ENCODE measurements at places on chromosomes 7 and 10.

DNA sequence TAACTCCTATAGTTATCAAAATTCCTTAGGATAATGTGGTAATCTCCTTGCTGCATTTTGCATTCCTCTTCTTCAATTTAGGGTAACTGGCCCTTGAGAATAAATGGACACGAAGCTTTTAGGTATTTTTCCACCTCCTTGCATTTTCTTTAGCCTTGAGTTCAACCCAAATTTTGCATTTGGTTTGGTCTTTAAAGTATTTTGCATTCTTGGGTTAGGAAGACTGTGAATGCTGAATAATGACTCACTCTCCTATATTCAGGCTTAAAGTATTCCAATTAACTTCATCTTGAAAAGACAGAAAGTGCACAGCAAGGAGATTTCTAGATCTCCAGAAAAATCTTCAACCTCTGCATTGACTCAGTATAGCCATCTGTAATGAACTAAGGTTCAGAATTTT, 47.3 kb downstream of the TFPI2 start:
- no peak for DNase-seq

- no peak for DNase-seq
Observed at GRCh38 chr7:106064771-106065574, 47.1 kb downstream of the SYPL1 start.

DNA sequence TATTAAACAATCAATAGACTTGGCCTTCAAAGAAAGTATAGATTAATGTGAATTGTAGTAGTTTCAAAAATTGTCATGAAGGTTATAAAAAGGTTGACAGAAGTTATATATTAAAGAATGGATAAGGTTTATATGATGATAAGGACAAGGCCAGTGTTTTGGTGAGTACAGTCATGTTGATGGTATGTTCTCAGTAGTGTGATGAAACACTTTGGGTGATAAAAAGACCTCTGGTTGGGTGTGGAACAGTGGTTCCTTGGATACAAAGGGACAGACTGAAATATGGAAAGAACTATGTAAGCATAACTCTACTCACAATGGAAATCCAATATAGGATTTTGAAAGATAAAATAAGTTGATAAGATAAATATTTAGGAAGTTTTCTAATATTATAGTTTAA, 866.3 kb downstream of the ANKRD7 start:
- DNase-seq, result no peak

- no peak for DNase-seq
Observed at GRCh38 chr7:120444650-120445049, 171.7 kb downstream of the KCND2 start.

DNA sequence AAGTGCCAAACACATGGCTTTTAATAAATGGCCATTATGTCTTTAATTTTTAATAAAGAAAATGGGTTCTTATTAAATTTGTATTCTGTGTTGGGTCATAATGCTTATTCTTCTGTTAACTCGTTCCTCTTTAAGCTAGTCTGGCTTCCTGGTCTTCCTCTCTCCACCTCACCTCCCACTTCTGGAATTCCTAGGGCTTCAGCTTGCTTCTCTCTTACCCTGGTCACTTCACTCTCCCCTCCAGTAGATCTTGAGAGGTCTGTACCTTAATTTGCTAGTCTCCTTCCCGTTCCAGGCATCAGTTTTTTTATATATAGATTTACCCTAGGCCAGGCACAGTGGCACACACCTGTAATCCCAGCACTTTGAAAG, 111.2 kb downstream of the RALA start:
- no peak for DNase-seq

GRCh38 chr10:105925045-105925785, 1239.3 kb downstream of the SORCS1 start:
- DNase-seq, result no peak

GRCh38 chr10:24223341-24223740, 14.4 kb downstream of the KIAA1217 start:
- DNase-seq, result no peak

DNA sequence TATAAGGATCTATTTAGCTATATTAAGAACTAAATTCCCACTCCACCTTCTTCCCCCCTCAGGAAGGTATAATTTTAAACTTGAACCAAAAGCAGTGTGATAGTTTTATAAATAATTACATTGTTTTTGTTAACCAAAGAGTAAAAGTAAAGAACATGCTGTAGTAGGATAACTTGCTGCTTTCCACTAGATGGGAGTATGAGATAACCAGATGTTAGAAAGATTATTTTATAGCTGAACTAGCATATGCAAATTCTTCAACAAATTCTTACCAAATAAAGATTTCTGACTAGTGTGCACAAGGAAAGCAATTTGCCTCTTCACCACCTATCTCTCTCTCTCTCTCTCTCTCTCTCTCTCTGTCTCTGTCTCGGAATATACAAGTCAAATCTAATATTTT, 31.8 kb downstream of the TES start:
- DNase-seq, result no peak

- no peak for DNase-seq
Observed at GRCh38 chr10:90579602-90580242, 278.1 kb downstream of the HTR7 start.

- no peak for DNase-seq
Observed at GRCh38 chr10:72612203-72612826, 13.6 kb downstream of the MICU1 start.

DNA sequence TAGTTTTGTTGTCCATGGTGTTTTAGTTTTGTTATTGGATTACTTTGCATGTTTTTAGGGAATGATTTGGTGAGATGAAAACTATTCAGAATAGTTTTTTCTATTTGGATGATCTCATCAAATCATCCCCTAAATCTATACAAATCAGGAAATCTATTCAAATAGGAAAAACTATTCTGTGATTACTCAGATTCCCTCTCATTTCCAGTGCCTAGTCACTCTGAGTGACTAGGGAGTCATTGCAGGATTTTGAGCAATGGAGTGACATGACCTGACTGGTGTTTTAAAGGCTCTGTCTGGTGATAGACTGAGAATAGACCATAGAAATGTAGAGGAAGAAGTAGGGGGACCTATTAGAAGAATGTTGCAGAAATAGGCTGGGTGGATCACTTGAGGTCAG, 72.4 kb downstream of the TPST1 start:
- no peak for DNase-seq

DNA sequence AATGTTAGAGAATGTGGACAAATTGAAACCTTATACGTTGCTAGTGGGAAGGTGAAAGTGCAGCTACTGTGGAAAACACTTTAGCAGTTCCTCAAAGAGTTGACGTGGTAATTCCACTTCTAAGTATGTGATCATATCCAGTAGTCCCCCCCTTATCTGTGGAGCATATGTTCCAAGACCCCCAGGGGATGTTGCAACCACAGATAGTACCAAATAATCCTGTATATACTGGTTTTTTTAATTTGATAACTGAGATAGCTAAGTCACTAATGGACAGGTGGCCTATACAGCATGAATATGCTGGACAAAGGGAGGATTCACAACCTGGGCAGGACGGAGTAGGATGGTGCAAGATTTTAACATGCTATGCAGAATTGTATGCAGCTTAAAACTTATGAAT, 36.8 kb downstream of the PCGF5 start:
- no peak for DNase-seq

GRCh38 chr10:91541481-91541880, 91.4 kb downstream of the PPP1R3C start:
- no peak for DNase-seq

GRCh38 chr7:83684928-83685327, 36.0 kb upstream of the SEMA3E start:
- DNase-seq, result no peak

- DNase-seq, result no peak
Observed at GRCh38 chr10:106508950-106509349, 655.6 kb downstream of the SORCS1 start.

- DNase-seq, result no peak
Observed at GRCh38 chr10:123200531-123200930, 46.3 kb downstream of the BUB3 start.

GRCh38 chr10:86944031-86944419, 13.4 kb downstream of the MMRN2 start:
- DNase-seq, result no peak

DNA sequence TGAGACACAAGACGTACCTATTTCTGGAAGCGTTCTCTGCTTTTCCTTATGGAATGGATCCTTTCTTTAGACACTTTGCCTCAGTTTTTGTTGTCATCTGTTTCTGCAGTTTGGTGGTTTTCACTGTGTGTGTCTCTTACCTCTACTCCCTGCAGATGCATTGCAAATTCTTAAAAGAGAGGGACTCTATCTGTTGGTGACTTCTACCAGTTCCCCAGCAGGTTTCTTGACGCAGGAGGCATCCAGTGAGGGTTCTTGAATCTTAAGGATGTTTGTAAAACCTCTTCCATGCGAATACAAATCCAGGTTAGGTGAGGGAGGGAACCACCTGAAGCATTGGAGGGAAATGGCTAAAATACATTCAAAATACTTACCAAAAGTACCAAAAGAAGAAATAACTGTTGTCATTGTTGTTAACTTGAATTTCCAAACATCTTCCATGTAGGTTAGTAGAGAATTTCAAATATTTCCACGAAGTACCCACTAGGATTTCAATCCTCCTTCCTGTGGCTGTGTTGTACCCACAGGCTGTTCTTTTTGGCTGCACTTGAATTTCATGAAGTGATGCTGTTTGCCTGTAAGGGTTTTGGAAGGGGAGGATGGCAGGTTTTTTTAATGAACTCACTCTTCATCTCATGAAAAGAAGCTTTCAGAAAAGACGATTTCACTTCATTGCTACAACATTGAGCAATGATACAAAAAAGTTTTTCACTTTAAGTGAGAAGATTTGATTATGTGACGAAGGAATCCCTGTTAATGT, 32.2 kb downstream of the PLXDC2 start:
- no peak for DNase-seq

DNA sequence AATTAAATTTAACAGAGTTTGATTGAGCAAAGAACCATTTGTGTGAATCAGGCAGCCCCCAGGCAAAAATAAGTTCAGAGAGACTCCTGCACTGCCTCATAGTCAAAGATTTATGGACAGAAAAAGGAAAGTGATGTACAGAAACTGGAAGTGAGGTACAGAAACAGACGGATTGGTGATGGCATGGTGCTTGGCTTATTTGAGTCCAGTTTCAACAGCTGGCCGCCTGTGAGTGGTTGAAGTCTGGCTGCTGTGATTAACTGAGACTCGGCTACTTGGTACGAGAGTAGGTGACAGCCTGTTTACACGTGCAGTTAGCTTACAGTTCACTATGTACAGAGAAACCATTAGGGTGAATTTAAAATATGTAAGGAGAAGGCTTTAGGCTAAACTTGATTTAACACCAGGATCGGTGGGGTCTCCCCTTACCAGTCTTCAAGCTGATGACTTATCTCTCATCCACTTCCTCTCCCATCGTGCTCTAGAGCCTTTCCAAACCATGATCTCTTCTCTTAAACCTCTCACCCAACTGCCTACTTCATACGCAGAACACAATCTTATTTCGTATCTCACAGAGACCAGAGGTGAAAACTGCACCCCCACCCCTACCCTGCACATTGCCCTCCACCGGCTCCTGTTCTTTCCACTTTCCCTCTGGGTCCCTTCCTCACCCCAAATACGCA, 5.0 kb upstream of the MSMB start:
- no peak for DNase-seq

DNA sequence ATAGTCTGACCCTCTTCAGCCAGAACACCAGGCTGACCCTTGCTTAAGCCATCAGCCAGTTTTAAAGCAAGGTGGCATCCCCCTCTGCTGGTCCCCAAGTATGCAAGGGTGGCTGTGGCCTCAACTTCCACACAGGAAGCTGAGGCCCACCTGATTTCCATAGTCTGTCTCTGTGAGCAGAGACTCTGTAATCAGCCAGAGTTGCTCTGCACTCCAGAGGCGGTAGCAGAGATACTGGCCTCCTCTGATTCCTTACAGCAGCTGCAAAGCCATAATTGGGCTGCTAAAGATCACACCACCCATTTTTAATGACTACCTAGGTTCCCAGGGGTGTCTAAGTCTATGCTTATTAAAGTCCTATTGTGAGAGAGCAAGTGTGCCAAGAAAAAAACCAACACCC, 1.8 kb downstream of the PDAP1 start:
- no peak for DNase-seq

GRCh38 chr10:61643316-61643751, 19.4 kb upstream of the CABCOCO1 start:
- no peak for DNase-seq

DNA sequence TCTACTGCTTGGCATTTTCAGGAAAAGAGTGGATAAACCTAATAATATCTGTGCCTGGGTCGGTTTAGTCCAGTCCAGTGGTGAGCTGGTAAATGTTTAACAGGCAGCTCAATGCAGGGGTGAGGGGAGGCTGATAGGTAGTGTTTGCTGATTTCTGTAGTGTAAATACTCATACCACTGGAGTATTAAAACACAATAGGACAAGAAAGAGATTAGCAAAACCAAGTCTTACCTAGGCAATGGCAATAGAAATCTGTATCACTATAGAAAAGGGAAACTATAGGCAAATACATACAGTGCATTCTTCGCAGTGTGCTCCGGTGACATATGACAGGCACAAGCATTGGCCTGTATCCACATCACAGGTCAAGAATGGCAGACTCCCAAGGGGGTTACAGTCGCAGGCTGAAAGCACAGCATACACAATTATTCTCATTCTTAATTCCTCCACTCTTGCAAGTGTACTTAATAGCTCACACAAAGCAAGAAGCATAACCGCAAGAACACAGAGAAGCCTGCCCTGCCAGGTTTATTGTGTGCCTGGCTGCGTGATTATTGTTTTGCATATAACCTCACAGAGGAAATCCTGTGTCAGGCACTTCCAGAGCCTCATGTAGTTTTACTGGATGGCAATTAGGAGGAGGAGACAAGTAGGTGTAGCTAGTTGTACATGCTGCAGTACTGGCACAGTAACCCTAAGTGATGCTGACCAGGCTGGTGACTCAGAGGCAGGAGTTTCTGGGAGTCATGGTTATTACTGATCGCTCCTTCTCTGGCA, 35.0 kb downstream of the LAMB4 start:
- DNase-seq, result no peak

DNA sequence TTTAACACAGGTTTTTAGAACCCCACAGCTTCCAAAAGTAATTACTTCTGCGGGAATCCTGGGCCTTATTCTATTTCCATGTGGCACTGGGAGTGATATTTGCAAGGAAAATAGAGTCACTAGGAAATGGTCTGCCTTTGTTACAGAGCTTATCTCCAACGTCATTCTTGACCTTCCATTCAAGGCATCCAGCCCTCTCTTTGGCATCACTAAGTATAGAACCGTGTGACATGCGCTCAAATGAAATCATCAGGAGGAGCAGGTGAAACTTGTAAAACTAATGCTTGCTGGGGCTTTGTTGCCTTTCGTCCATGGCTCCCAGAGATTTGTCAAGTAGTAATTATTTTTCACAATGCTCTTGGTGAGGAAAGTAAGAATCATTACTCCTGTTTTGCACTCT, 73.4 kb downstream of the PAPSS2 start:
- no peak for DNase-seq

DNA sequence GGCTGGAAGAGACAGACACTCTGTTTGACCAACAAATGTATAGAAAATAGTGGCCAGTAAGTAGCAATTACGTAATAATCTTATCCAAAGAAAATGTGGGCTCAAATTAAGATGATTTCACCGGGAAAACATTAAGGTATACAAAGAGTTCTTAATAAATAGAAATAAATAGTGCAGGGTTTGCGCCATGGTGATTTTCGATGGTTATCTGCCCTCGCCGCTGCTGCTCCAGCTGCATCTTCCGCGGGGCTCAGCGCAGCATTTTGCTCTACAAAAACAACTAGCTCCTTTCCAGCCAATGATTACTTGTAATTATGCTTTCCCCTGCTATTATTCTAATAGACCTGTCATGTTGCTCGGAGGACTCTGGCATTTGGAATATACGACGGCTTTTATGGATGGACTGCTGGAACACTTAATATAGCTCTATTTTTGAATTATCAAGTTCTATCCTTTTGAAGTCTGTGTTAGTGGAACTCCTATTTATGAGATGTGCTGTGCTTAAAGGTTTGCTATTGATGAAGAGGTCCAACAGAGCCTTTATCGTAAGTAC, 103.8 kb downstream of the BUB3 start:
- DNase-seq, result no peak
